ENCODE measurements at places on chromosomes 2 and 18.

DNA sequence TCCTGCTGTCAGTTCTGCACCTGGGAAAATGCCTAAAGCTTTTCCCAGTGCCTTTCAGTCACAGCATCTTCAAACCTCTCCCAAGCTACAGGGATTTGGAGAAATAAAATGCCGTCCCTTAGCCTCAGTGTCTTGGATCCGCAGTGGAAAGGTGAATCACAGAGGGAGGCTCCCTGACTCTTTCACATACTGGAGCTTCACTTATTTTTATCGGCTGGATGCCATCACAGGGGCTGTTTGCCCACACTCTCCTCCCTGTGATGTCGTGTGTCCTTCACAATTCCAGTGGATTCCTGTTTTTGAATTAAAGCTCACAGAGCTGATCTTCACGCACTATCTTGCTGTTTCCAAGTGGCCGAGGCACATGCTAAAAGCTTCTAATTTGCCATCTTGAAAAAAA, 1303.1 kb upstream of the DDX18 start:
- DNase-seq = no peak

DNA sequence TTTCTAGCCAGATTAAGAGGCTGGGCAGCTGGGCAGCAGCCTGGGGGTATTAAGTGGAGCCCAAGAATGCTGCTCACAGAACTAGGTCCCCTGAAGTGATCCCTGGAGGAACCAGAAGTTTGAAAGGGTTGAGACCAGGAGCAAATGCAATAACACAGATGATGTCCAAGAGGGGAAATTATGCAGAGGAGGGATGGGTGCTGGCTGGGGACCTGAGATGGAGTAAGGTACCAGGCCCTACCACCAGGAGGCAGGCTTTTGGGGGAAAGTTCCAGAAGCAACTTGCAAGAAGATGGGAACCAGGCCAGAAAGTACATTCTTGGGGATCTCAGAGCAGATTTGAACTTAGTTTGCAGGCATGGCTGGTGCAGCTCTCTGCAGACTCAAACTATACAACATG, 175.1 kb downstream of the NCK2 start:
- peak; percentile 32 for DNase-seq

GRCh38 chr2:236311286-236311685, 47.1 kb upstream of the ASB18 start:
- DNase-seq = no peak

DNA sequence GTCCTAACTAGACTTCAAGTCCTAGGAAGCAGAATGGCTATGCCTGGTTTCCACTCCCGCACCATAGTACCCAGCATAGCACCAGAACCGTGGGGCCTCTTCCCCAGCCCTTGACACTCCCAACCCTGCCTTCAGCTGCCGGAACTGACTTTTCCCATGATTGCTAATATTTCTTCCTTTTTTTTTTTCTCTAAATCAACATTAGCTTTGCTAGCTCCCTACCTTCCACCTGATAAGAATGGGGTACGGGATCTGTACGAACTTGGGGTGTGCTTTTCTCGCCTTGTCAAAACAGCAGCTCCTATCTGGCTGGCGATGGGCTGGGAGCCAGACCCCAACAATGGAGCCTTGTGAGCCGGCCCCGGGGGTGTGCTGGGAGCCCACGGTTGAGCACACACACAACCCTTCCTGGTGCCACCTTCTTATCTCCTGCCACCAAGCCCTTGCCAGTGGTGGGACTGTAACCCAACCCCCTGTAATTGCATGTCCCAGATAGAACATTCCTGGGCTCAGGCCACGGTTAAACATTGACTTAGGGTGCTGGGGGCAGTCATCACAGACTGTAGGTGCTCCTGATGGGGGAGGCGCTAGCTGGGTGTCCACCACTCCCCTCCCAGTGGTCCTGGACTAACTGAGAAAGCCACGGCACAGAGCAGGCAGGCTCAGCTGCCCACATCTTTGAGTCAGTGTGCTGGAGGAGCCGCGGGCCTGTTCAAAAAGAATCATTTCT, 213.0 kb upstream of the HAAO start:
- DNase-seq = no peak

DNA sequence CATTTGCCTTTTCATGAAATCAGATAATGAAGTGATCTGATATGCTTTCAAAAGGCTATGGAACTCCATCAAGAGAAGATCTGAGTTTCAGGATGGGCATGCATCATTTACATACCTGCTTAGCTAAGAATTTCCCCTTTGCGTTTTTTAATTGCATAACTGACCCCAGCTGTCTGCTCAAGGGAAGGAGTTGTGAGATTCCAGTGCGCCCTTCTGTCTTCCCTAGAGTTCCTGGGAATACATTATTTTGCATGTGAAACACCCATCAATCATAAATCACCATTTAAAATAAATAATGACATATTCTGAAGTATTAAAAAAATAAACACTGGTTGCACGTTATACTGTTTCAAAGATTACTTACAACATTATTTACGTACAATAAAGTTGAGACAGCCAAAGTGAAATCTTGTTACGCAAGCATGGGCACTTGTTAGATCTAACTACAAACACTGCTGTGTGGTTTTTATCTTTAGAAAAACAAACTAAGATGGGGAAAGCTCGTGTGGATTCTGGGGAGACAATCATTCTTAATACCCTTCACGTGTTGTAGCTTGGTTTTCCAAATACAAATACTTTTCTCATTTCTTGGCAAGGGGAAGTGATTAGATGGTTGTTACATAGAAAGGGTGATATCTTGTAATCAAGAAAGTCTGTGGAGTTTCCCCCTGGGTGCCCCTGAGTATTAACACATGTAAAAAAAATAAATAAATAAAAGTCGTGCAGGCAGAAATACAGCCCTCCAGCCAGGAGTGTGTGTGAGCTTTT, 125.7 kb upstream of the LMAN1 start:
- peak; percentile 31 for DNase-seq
